GOT3 (cell line): ENCODE measurements at places on chromosomes 7 and 10.

DNA sequence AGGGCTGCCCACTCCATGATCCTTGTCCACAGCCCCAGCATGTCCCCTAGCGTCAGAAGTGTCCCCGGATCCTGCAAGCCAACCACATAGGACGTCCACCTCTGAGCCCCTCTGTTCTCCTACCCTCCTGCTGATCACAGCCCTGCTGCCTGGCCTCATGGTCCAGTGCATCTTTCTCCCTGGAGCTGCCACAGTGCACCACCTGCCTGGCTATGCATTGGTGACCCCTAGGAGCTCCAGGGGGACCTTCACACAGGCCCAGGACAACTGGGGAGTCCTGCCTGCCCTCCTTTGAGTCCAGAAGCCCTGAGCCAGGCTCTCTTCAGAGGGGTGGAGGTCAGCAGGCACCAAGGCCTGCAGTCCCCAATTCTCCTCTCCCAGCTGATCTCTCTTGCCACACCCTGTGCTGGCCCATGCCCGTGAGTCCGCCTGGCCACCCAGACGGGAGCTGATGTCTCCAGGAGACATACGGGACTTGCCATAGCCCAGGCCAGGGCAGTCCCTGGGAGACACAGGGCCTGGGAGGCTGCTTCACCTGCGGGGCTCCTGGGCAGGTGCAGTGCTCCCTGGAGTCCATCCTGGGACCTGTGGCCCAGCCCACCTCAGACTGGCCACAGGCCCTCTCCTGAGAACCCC lies 77.4 kb upstream of the RET start:
- DNase-seq, result no peak

GRCh38 chr7:144397086-144397485 lies 6.4 kb downstream of the NOBOX start:
- no peak for DNase-seq

GRCh38 chr7:84264396-84264795 lies 69.8 kb upstream of the SEMA3A start:
- DNase-seq, result no peak

GRCh38 chr10:43399320-43400310 lies 9.4 kb downstream of the HNRNPF start:
- no peak for DNase-seq

- no peak for DNase-seq
Measured at GRCh38 chr7:25287291-25287690, 59.0 kb upstream of the NPVF start.

- no peak for DNase-seq
Measured at GRCh38 chr7:14551310-14551709, 351.2 kb downstream of the DGKB start.

DNA sequence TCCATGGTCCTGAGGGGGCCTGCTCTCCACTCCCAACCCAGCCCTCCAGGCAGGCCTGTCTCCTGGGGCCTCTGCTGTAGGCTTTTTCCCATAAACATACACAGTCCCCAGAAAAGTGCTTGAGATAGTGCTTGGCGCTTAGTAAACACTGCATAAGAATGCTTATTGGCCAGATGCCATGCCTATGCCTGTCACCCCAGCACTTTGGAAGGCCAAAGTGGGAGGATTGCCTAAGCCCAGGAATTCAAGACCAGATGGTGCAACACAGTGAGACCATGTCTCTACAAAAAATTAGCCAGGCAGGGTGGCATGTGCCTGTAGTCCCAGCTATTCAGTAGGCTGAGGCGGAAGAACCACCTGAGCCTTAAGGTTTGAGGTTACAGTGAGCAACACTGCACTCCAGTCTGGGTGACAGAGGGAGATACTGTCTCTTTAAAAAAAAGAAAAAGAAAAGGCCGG lies 24.6 kb upstream of the ASL start:
- DNase-seq, result peak; percentile 26

GRCh38 chr10:26970667-26971066 lies 109.9 kb upstream of the ABI1 start:
- DNase-seq, result no peak

- DNase-seq, result no peak
Measured at GRCh38 chr7:94497874-94498670, 11.5 kb upstream of the CASD1 start.

DNA sequence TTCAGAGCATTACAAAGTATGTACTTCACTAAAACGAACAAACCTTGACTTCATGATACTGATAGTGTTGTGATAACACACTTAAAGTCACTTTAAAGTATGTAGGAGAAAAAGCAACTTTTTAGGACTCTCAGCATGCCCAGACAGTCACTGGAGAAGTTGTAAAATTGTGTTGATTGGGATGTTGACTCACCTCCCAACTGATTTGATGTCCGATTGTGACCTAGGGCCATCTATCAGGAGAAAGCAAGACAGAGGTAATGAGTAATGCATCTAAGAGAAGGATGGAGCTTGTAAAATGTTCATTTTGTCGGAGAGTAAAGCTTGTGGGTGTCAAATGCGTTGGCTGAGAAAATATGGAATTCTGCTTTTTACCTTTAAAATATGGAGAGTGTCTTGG lies 135.4 kb upstream of the SEMA3D start:
- DNase-seq, result no peak
